ENCODE measurements at places on chromosomes 11 and 22. TPM values are rescaled to one million over a fixed set of nuclear protein-coding genes. Genes with fewer than 3 reads are reported as not detected.

- DNase-seq, result no peak
Measured at GRCh38 chr11:12106501-12106900, 3.9 kb upstream of the MICAL2 start.

GRCh38 chr11:91081440-91082043, 858.7 kb upstream of the CHORDC1 start:
- no peak for DNase-seq

GRCh38 chr11:93192163-93192562, 5.6 kb downstream of the SLC36A4 start:
- no peak for DNase-seq

DNA sequence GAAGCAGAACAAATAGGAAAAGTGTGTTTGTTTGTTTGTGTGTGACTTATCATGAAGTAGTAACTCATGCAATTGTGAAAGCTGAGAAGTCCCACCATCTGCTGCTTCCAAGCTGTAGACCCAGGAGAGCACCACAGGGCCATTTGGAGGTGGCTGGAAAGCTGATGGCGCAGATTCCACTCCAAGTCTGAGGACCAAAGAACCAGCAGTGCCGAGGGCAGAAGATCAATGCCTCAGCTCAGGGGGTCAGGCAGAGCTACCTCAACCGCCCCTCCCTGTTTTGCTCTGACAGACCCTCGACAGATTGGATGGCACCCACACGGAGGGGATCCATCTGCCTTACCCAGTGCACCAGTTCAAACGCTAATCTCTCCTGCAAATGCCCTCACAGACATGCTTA, 896.2 kb downstream of the BRD1 start:
- DNase-seq, result no peak

DNA sequence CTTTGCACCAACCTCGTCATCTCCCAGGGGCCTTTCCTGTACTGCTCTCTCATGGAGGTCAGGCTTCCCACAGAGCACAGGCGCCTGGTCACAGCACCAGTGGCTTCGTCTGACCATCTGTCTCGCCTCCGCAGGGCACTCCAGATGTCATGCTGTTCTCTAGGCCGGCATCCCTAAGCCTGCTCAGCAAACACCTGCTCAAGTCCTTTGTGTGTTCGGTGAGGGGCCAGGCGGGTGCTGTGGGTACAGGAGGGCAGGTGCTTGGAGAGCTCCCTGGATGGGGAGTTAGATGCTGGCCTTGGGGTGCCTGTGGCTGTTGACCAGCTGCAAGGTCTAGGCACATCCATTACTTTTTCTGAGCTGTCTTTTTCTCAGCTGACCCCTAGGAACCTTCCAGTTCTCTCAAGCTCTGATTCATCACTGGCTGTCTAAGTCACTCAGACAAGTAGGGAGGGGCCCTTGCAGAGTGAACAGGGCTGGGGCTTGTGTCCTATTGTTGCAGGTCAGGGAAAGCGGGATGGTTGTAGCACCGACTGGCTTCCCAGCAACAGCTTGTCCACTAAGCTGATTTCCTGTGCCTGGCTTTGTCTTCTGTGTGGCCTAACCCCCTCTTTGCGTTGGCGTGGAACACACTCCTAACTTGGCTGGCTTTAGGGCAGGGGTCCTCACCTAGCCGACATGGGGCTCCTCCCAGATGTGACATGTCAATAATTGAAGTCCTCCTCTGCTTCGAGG, 9.2 kb downstream of the CLDN5 start:
- DNase-seq, result peak; percentile 49

DNA sequence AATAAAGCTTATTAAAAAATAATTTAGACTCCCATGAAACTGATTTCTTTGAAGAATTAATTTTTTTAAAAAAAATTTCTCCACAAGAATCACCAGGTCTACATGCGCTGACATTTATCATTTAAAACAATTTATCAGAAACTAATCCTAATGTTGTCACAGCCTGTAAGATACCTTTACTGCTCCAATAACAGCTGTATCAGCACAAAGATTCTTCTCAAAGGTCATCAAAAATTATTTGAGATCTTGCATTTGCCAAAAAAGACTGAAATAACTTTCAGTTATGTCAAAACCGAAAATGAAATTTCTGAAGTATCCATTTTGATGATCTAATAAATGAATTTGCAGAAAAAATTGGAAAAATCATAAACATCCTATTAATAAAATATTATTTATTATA, 8.1 kb downstream of the KRTAP5-5 start:
- no peak for DNase-seq

- no peak for DNase-seq
Measured at GRCh38 chr11:100810146-100810545, 123.1 kb downstream of the ARHGAP42 start.

- no peak for DNase-seq
Measured at GRCh38 chr11:21301981-21302380, 632.6 kb downstream of the NELL1 start.

DNA sequence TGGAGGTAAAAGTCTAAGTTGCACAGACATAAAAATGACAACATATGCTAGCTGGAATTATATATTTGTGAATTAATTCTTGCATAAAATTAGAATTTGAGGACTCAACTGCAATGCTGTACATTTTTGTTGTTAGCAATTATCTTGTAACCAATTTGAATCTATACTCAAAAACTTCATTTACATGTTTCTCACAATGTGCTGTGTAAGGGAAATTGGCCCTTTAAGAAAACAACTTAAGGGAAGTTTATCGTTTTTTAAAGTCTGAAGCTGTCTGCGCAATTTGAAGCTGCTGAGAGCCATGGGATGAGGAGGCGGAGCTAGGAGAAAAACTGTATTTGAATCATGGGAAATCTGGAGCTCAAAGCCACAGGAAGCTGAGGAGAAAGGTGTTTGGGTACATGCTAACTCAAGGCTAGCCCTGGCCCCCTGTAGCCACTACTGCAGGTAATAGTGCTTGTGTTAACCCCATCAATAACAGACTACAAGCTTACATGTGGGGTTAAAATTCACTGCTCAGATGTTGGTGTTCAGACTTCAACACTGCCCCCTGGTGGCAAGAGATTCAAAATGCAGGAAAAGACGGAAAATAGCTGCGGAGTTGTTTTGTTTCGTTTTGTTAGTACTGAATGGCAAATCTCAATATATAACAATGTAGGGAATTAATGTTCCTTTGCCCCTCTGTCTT, 126.1 kb downstream of the BRD1 start:
- no peak for DNase-seq

DNA sequence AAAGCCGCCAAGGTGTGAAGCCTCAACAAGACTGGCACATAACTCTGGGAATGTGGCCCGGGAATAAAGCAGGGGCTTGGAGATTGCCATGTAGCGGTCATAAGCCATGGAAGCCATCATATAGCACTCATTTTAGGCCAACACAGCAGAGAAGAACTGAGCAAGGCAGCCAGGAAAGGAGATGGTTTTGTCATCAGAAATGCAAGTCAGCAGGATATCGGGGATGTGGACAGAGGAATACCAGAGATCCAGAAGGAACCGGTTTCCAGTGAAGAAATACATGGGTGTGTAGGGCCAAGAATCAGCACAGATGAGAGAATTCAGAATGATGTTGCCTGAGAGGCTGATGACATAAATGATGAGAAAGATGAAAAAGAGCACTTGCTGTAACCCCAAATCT, 3.0 kb upstream of the OR9G4 start:
- DNase-seq, result no peak

GRCh38 chr11:103007521-103007920, 52.0 kb upstream of the MMP13 start:
- DNase-seq, result no peak

GRCh38 chr22:28402060-28402459, 277.6 kb downstream of the TTC28 start:
- no peak for DNase-seq

DNA sequence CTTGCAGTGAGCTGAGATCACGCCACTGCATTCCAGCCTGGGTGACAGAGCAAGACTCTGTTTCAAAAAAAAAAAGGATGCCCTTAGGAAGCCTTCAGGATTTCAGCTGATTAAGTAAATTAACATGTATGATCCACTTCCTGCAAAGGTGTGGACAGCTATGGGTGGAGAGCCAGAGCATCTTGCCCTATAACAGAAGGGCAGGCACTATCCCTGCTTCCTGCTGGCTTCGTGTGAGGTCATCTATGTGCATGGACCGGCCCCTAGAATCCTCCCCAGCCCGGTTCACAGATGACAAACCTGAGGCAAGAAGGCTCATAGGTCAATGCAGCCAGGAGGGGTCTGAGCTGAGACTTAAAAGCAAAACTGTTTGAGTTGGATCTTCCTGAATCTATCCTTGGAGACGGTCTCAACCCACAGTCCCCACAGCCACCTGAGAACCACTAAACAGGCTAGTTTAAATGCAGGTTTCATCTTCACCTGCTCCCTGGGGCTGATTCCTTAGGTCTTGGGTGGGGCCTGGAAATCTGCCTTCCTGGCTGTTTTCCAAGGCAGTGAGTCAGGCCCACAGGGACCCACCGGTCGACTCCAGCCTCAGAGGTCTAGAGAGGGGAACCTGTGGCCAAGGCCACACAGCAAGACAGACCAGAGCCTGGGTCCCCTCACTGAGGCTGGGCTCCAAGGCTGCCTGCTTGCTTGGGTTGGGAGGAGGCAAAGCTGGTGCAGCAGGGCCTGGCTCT, 55.2 kb upstream of the MPEG1 start:
- no peak for DNase-seq

DNA sequence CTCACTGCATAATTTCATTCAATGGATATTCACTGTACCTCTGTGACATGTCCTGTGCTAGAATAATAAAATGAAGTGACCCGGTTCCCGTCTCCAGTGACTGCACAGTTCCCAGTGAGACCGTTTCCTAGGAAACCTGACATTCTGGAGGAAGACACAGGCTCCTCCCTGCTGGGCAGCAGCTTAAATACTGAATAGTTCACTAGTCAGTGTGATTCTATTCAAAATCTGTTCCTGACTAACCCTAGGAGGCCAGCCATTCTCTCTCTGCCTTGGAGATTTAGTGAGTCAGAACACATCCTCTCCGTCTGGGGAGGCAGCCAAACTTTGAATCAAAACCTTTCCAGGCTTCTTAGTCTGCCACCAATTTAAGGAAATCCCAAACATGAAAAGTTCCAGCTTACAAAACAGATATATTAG, 11.3 kb downstream of the TRIM66 start:
- no peak for DNase-seq

- DNase-seq, result peak; percentile 88
Measured at GRCh38 chr11:130897262-130898182, 18.8 kb downstream of the SNX19 start.

DNA sequence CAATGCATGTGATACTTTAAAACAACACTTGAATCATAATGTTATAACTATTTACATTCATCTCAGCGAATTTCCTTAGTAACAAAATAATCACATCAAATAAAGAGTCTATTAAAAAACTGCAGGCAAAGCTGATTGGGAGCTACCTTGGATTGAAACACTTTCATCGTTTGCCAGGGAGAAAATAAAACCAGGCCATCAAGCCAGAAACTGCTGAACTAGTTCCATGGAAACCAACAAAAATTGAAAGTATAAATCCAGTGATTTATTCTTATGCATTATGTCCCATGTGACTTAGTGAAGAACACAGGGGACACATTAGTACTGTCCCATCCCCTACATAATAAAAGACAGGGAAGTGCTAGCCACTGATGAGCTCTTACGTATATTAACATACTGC, 21.7 kb downstream of the SLC35F2 start:
- DNase-seq, result no peak

DNA sequence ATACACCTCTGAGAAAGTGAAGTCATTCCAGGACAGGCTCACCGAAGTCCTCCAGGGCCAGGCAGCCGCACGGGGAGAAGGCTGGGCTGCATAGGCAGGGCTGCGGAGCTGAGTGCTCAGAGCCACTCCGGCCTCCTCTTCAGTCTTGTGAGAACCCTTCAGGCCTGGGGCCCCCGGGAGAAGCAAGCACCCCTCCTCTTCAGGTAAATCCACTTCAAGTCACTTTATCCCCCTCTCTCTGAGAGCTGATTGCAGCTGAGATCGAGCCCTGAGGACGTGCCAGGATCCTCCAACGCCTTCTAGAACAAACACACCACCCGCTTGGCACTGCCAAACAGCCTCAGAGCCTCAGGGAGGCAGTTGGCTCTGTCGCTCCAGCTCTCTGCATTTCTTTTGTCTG, 1526.3 kb downstream of the BRD1 start:
- peak; percentile 41 for DNase-seq

DNA sequence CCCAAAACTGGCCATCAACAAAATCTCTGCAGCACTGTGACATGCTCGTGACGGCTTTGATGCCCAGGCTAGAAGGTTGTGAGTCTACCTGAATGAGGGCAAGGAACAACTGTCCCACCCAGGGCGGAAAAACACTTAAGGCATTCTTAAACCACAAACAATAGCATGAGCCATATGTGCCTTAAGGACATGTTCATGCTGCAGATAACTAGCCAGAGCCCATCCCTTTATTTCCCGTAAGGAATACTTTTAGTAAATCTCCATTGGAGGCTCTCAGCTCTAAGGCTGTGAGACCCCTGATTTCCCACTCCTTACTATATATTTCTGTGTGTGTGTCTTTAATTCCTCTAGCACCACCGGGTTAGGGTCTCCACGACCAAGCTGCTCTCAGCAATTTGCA, 3.4 kb downstream of the CHORDC1 start:
- no peak for DNase-seq

DNA sequence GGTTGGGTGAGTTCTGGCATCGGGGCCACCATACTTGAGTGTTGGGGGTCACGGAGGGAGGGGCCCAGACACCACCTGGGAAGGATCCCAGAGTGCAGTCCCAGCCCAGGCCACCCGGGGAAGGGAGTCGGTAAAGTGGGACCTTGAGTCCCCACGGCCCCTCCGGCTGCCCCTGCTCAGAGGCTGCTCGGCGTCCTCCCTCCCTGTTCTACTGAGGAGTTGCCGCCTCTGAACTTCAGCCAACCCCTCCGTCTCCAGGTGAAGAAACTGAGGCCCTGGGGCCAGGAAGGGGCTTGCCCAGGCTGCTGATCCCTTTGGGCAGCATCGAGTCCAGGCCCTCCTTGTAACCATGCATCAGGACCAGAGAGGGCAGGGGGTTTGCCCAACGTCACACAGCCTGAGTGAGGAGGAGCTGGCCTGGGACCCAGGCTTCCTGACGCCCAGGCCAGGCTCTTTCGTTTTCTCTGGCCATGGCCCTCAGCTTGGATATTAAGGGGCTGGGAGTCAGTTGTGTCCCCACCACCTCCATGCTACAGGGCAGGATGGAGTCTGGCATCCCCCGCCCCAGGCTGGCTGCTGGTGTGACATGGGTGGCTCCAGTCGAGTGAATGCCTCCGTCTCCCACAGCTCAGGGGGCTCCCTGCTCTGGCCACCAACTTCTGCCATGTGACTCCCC, 1.3 kb downstream of the PARVG start:
- no peak for DNase-seq

GRCh38 chr11:134515081-134515960, 103.3 kb upstream of the B3GAT1 start:
- peak; percentile 61 for DNase-seq

MMP13 gene
- total RNA-seq, result not detected

P2RY2 gene
- total RNA-seq, result 13.5 TPM

FBLN1 gene
- total RNA-seq, result 70.1 TPM

FGF4 gene
- total RNA-seq, result not detected

RAPSN gene
- total RNA-seq, result 3.7 TPM

BIK gene
- not detected for total RNA-seq

TCN2 gene
- total RNA-seq, result 10.3 TPM

DCHS1 gene
- total RNA-seq, result 9.2 TPM

CASP4 gene
- total RNA-seq, result 17.1 TPM

SLC15A3 gene
- 11.6 TPM for total RNA-seq

BAIAP2L2 gene
- total RNA-seq, result 0.24 TPM

VSIG10L2 gene
- not detected for total RNA-seq
